Stimulated activated CD8-positive, alpha-beta memory T cell treated with anti-CD3 and anti-CD28 coated beads, Interleukin-7, amount 100 ng/mL, for 1 hour (primary cell): ENCODE measurements at places on chromosomes 4 and X.

DNA sequence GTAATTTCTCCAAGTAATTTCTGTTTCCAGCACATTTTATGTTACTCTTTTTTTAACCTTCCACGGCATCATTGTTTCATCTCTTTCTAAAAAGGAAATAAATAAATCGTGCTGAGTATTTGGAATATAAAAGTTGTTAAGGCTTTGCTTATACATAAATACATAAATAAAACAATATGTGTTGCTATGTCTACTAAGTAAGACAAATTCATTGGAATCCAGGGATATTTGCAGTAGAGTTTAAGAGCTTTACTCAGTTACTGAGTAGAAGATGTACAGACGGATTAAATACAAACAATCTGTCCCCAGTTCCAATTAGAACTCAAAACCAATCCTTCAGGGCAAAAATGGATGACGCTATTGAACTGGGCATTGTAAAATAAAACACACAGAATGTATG lies 1.4 kb downstream of the ARHGAP24 start:
- no peak for DNase-seq

- no peak for DNase-seq
Measured at GRCh38 chr4:86942185-86942666, 7.4 kb downstream of the AFF1 start.

- no peak for DNase-seq
Measured at GRCh38 chrX:46865281-46865680, 28.4 kb downstream of the RP2 start.

- no peak for DNase-seq
Measured at GRCh38 chr4:145319751-145320150, 139.4 kb upstream of the OTUD4 start.

GRCh38 chrX:132394591-132394990 lies 94.2 kb downstream of the MBNL3 start:
- DNase-seq: no peak

DNA sequence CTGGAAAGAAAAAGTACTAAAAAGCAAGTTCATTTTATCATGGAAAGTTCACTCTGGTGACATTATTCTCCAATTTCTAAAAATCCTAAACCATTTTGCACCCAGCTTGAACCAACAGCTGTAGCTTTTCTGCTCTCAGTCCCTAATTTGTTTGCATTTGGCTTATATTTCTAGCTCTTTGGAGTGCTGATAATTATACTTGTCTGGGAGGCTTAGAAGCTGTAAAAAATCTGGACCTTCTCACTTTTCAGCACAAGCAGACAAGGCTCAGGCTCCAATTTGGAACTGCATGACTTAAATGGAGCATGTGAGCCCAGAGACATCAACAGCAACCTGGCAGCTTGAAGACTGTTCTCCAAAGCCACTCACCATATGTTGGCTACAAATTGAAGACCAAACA lies 170.9 kb upstream of the PCDH18 start:
- no peak for DNase-seq

DNA sequence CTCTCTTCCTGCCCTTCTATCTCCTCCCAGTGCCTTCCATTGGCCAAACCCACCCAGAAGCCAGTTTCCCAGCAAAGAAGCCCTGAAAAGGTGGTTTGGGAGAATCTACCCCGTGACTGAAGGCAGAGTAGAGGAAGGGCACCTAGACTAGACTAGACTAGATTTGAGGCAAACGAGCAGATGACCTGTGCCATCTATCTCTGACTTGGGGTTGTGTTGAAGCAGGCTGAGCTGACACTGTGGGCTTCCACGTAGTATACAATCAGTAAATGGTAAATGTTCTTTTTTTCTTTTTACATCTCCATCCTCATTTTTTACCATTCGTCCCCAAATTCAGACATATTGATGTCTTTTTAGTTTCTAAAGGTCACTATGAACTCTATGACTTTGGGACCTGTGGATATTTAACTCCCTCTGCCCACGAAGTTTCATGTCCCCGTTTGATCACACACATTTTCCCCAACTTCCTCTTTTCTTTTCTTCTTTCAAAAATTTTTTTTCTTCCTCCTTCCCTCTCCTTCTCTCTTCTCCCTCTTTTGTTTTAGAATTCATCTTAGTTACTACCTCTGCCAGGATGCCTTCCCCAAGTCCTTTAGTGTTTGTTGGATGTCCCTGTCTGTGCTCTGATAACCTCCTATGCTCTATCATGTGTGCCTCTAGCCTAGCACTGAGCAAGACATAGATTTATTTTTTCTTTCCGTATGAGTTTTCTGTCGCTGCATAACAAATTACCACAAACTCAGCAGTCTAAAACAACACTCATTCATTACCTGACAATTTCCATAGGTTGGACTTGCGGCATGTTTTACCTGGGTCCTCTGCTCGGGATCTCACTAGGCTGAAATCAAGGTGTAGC lies 6.2 kb upstream of the AFF1 start:
- DNase-seq: no peak

DNA sequence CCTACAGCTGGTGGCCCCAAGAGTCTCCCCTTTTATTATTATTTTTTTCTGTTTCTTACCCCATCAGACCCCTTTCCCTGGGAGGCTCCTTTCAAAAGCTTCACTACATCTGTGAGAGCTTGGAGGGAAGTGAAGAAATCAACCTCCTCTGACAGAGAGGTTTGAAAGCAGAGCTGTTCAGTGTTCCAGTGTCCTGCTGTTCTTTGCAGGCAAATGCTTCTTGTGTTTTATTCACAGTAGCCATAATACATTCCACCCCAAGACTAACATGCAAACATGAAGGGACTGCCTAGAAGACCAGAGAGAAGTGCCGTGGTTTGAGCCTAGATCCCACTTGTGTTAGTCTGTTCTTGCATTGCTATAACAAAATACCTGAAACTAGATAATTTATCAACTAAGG lies 192.1 kb downstream of the PTTG2 start:
- no peak for DNase-seq

DNA sequence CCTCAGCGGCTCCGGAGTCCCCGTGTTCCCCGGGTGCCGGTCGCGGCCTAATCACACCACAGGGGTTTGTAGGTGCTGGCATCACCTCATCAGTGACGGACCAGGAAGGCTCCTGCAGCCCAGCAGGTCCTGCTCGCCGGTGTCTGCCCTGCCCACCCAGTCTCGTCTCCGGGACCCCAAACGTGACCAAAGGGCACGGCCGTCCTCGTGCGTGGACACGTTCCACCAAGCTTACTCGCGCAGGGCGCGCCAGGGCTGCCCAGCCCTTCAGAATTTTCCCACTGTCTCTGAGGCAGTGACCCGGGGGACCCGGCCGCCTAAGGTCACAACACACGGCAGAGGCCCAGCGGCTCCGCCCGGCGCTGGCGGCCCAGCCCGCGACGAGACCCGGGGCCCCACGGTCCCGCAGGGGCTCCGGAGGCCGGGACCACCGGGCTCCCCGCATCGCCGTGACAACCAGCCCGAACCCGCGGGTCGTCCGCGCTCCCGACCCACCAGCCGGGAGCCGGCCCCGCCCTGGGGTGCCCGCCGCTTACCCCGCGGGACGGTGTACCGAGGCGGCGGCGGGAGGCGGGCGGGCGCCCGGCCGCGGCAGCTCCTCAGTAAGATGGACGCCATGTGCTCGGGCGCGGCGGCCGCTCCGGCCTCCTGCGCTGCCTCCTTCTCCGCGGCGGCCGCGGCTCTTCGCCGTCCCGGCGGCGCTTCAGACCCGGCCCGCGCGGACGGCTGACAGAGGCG lies 454 bp downstream of the LETM1 start:
- DNase-seq: no peak

- no peak for DNase-seq
Measured at GRCh38 chr4:43374216-43374751, 481.8 kb downstream of the GRXCR1 start.

GRCh38 chr4:114688059-114688458 lies 89.5 kb downstream of the UGT8 start:
- no peak for DNase-seq

DNA sequence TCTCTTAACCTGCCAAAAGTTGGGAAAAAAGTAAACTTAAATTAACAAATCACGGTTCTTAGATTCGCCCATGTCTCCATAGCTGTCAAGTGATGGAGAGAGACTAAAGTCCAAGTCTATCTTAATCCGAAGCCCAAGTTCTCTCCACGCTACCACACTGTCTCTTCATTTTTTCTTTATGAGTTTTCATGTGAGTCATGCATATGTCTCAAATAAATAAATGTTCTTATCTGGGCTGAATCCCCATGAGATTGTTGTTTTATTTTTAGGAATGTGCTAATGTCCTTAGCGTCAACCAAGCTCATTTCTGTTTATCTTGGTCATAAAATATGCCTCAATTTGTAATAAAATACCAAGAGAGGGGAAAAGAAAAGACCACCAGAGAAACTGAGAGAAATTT lies 169.3 kb downstream of the RCHY1 start:
- no peak for DNase-seq

GRCh38 chrX:15916704-15917084 lies 62.1 kb upstream of the AP1S2 start:
- no peak for DNase-seq

DNA sequence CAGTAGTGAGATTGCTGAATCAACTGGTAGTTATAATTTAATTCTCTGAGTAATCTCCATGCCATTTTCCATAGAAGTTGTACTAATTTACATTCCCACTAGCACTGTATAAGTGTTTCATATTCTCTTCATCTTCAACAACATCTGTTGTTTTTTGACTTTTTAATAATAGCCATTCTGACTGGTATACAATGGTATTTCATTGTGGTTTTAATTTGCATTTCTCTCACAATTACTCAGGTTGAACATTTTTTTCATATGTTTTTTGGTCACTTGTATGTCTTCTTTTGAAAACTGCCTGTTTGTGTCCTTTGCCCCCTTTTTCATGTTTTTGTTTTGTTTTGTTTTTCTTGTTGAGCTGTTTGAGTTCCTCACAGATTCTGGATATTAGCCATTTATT lies 880.2 kb downstream of the RAPGEF2 start:
- DNase-seq: no peak

GRCh38 chr4:2820216-2820982 lies 23.2 kb upstream of the ADD1 start:
- no peak for DNase-seq

DNA sequence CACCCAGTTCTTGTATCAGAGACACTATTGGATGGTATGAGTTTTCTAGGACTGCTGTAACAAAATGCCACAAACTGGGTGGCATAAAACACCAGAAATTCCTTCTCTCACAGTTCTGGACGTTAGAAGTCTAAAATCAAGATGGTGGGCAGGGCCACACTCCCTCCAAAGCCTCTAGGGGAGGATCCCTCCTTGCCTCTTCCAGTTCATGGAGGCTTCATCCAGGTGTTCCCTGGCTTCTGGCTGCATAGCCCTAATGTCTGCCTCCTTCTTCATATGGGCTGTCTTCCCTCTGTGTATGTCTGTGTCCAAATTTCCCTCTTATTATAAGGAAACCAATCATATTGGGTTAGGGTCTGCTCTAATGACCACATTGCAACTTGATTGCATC lies 38.4 kb upstream of the RASL11B start:
- DNase-seq: no peak

- DNase-seq: no peak
Measured at GRCh38 chr4:83830138-83830888, 294.4 kb downstream of the GPAT3 start.

DNA sequence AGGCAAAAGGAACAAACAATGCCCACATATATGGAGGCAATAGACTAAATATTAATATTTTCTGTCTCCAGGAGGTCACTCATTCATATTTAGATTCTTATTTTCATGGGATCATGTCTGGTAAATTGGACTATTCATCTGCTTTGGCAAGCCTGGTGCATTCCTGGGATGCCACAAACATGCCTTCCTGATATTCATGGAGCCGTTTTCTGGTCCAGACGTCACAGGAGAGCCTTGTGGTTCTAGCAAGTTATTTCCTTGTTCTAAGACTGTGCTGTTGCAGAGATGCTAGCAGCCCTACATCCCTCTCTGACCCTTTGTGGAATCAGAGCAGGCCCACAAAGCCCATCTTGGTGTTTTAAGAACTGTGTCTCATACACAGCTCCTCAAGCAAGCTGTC lies 16.1 kb upstream of the EXOSC9 start:
- DNase-seq: no peak

DNA sequence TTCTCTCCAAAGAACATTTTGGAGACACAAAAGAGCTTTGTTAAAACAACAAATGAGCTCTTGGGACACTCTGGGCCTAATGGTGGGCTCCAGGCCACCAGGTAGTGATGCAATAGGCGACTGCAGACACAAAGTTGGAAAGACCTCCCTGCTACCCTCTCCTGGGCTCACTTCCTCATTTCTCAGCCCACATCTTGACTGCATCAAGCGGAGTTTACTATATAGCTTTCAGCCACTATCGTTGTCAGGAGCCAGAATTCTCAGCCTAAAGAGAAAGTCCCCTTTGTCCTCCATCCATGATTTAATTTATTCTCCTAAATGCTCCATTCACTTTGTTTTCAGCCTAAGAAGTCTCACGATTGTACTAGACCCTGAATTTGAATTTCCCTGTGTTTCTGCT lies 114.9 kb downstream of the EFHC2 start:
- DNase-seq: no peak

DNA sequence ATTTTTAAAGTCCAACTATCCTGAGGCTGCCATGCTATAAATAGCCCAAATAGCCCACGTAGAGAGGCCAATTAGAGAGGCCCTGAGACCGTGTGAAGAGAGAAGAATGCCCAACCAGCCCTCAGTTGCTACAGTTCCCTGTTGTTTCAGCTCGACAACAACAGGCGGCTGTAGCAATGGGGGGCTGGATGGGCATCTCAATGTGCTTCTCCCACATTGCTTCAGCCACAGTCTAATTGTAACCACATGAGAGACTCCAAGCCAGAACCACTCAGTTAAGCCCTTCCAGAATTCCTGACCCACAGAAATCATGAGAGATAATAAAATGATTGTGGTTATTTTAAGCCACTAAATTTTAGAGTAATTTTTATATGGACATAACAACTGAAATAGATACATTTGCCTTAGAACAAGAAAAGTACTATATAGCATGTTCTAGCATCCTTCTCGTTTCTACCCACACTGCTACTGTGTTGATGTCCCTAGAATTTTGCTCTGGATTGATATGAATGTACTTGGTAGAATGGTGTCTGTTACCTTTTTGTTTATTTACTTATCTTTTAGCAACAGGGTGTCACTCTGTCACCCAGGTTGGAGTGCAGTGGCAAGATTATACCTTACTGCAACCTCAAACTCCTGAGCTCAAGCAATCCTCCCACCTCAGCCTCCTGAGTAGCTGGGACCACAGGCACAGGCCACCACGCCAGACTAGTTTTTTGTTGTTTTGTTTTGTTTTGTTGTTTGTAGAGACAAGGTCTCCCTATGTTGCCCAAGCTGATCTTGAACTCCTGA lies 436.4 kb downstream of the BCOR start:
- DNase-seq: no peak
